Foreskin melanocyte (primary cell): ENCODE measurements at places on chromosomes 3 and 15.

DNA sequence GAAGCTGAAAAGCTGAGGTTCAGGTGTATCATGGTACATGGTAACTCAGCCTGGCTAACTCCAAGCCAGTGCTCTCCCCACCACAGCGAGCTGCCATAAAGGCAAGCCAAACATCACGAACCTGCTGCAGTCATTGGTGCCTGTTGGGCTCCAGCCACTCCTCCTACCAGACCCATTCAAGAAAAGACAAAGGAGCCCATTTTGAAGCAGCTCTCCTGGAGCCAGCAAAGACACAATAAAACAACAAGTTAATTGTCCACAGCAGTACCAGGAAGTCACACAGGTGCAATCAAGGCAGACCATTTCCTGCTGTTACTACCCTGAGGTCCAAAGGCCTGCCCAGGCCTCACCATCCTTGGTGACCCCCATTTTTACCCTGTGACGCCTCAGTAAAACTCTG is 77.6 kb downstream of the DAPK2 start:
- DNase-seq = no peak

DNA sequence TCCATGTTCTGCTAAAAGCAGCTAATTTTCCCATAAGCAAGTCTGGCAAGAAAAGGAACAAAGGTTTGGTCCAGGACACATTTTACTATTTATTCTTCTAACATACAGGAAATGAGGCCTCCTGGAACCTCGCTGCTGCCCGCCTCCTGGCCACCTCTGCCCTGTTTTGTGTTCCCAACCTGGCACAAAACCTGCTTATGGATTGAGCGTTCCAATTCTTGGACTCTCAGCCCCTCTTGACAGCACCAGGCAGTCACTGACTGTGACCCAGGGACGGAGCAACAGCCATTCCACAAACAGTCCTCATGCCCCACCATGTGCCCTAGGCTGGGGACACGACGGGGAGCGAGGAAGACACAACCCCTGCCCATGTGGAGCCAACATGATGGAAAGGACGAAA is 11.6 kb upstream of the SSUH2 start:
- no peak for DNase-seq

DNA sequence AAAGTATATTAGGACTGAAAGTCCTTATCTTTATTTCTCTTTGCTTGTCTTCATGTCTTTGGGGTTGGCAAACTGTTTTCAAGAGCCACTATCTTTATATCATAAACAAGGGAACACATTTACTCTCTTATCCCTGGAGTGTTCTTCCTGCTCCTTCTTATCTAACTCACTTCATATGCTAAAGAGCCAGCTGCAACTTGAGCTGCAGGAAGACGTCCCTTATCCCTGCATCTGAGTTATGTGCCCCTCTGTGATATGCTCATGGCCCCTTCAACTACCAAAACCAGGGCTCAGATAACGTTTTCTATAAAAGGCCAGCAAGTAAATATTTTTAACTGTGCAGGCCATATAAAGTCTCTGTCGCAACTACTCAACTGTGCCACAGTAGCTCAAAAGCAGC is 137.0 kb upstream of the CRBN start:
- DNase-seq = no peak

DNA sequence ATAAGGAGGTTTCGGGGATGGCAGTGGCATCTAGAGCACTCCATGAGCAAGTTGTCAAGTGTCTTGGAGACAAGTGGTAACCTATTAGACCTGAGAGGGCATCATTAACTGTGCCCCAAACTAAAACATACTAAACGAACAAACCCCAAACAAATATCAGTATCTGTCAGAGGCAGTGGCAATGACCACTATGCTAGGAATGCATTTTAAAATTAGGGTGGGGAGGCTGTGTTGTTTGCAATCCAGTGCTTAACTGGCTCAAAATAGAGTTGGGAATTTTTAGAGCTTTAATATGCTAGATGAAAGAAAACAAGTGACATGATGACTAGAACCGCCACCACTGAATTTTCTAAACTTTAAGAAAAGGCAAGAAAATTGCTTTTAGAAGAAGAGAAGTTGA is 51.8 kb upstream of the TPRG1 start:
- no peak for DNase-seq

DNA sequence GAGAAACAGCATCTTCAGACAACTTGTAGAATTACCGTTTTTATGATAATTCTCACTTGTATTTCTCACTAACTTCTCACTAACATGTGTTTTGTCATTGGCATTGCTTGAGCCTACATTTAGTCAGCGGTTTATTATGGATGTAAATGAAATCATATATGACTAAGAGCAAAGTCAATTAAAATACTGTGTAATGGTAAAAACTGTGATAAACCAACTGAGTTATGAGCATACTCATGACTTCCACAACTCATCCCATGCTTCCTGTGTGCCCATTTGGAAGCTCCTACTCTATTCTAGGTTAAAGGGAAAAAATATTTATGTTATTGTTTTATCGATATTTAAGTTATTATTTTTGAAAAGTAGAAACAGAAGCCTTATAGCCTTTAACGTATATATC is 12.8 kb downstream of the PXK start:
- no peak for DNase-seq

DNA sequence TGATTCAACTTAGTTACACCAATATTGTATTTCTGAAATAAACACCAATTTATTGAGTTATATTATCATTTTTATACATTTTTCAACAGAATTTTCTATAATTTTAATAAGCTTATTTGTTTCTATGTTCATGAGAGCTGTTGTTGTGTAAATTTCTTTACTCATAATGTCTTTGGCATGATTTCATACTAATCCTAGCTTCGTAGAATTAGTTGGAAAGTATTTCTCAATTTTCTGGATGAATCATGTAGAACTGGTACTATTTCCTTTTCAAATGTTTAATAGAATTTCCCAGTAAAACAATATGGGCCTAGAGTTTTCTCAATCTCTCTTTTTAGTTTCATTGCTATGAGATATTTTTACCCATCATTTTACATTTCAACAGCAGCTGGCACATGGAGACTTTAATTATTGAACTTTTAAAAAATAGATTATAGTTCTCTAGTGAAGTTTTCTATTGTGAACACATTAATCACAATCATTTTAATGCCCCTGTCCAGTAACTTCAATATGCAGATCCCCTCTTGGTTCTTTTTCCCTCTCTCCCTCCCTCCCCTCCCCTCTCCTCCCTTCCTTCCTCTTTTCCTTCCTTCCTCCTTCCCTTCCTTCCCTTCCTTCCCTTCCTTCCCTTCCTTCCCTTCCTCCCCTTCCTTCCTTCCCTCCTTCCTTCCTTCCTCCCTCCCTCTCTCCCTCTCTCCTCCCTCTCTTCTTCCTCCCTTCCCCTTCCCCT is 1357.1 kb downstream of the ZPLD1 start:
- no peak for DNase-seq

DNA sequence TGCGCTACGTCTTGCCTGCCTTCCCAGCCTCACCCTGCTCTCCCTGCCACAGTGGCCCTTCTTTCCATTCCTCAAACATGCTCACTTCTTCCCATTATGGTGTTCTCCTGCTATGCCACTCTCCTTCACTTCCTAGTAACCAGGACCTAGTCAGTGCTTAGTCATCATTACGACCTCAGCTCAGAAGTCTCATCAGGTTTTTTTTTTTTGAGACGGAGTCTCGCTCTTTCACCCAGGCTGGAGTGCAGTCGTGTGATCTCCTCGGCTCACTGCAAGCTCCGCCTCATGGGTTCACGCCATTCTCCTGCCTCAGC is 149.5 kb downstream of the GREM1 start:
- DNase-seq = no peak

GRCh38 chr15:98667521-98668179 is 19.3 kb downstream of the IGF1R start:
- DNase-seq = no peak

- DNase-seq = no peak
Observed at GRCh38 chr3:43792904-43793303, 102.2 kb downstream of the ABHD5 start.

DNA sequence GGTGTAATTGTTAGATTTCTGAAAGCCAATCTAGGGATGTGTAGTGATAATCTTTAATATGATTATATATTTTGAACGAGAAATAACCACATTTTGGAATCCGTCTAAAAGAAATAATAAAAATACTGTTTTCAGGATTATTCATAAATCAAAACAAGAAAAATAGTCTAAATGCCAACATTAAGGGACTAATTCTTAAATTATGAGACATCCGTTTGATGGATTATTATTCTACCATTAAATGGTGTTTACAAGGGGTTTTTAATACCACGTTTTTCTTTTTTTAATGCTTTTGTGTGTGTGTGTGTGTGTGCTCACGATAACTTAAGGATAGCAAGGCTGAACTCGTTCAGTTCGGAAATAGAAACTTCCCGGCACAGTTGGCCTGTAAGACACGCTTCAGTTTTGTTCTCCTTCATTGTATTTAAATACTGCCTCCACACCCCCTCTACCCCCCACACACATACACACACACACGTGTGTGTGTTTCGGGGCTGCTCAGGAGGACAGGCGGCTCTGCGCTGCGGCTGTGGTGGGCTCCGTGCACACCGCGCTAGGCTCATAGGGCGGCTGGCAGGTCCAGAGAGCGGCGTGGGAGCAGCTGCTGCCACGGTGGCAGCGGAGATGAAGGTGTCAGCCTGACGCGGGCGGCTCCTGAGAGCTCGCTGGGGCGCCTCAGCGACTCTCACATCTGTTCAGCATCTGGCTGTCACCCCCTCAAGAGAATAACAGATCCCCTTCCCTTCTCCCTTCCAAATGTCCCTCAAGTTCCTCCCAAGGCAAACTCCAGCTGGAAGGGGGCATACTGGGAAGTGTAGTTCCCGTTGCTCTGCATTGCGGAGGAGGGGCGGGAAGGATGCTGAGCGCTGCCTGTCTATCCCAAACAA is 23.0 kb upstream of the ANP32A start:
- peak; percentile 16 for DNase-seq

DNA sequence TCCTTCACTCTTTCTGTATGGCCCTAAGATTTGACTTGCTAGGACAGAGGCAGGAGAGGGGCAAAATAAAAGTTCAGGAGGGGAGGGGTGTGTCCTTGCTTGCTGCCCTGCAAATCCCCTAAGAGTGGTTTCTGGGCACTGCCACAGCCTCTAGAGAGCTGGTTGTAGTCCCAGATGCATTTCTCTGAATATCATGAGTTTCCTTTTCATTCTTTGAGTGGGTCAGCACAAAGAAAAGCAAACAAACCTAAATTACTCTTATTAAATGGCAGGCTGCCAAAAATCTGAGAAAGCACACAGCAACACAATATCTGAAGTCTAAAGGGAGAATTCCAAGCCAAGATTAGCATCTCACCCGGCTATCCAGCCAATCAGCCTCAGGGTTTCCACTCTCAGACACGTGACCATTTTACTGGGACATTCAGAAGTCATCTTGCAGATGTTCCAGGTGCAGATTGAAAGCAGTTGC is 919.3 kb downstream of the TUSC7 start:
- DNase-seq = peak; percentile 47

DNA sequence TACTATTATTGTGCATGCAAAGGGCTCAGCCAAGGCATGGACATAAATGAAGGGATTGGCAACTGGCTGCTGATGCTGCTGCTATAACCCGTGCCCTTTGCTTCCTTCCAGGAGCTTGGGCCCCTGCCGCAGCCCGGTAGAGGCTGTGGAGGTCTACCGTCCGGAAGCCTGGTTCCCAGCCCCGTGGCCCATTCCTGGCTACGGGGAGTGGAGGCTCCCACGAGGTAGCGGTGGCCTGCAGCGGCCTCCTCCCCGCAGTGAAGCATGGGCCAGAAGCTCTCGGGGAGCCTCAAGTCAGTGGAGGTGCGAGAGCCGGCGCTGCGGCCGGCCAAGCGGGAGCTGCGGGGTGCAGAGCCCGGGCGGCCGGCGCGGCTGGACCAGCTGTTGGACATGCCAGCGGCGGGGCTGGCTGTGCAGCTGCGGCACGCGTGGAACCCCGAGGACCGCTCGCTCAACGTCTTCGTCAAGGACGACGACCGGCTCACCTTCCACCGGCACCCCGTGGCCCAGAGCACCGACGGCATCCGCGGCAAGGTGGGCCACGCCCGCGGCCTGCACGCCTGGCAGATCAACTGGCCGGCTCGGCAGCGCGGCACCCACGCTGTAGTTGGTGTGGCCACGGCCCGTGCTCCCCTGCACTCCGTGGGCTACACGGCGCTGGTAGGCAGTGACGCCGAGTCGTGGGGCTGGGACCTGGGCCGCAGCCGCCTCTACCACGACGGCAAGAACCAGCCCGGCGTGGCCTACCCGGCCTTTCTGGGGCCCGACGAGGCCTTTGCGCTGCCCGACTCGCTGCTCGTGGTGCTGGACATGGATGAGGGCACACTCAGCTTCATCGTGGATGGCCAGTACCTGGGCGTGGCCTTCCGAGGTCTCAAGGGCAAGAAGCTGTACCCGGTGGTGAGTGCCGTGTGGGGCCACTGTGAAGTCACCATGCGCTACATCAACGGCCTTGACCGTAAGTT is 15.0 kb downstream of the SPSB4 start:
- DNase-seq = no peak

DNA sequence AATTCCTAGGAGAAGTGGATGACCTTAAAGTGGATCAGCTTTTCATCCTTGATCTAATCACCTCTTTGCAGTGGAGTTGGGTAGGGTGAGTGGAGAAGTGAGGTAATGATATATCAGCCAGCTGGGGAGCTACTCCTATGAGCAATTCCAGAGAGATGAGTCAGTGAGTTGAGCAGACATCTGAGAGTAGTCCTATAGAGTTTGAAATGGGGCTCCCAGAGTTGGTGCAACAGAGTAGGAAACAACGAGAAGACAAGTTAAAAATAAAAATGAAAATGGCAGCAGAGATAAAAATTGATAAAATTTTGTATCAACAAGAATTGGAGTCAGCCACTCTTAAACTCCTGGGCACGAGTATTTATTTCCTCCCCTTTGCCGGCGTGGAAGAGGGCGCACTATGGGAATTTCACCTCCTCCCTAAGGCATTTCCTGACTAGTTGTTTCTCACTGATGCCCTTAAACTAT is 150.8 kb upstream of the DPH6 start:
- DNase-seq = no peak

DNA sequence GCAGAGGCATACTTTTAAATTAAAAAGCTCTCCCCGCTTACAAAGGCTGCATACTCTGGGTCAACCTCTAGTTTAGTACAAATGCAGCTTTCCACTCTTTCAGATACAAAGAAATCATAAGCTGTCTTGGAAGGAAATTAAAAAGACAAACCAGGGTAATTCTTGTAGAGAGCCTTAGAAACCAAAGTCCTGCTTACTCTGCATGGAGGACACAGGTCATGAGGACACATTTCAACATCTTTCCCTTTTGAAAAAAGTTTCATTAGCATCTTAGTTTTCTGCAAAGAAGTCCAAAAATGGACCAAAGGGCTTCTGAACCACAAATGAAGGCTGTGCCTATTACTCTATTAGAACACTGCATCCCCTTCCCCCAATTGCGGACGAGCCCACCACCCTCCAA is 50.5 kb upstream of the WNT5A start:
- DNase-seq = no peak

DNA sequence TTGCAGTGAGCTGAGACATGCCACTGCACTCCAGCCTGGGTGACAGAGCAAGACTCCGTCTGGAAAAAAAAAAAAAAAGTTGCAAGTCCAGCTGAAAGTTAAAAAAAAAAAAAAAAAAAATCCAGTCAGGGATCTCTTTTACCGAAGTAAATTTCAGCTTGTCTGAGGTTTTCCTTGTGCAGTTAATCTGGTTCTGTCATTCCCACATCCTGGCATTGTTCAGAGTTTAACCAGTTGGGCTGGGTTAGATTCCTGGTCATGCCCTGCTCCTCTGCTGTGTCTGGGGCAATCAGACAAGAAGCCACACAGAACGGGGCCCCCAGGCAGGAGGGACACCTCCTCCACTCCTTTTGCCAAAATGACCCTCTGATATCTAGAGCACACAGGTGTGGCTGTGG is 84.1 kb upstream of the KLHL25 start:
- DNase-seq = no peak

- DNase-seq = no peak
Observed at GRCh38 chr15:91412138-91412928, 312.3 kb downstream of the SV2B start.

- no peak for DNase-seq
Observed at GRCh38 chr3:64828276-64828675, 140.5 kb upstream of the ADAMTS9 start.
